ENCODE measurements at places on chromosomes 4 and X.

DNA sequence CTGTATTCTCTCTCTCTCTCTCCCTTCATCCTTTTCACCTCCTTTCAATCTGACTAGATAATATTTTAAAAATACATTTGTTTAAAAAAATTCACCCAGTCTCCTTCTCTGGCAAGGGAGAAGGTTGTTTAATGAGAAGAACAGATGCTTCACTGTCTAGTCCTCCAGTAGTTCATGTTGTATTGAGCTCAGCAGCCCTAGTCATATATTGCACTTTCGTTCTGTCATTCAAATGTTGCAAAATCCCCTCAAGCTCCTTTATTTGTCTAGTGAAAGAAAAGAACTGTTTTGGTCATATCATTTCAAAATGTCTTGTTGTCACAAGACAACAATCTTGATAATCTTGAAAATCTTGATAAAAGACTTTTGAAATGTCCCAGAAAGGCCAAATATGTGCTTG lies 248.0 kb downstream of the GALNTL6 start:
- DNase-seq: no peak

DNA sequence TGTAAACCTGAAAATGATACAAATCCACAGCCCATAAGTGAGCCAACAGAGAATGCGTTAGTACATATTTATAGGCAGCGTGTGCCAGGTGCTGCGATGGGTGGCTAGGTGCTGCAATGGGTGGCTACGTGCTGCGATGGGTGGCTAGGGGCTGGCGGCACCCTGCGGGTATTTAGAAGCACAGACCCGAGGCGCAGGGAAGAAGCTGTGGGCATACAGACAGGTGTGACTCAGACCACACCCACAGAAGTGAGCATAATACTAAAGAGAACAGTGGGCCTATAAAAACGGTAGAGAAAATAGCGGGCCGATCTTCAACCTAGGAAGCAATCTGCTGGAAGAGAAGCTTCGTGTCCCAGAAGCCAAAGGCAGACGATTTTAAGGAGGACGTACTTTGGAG lies 81.1 kb downstream of the FAT1 start:
- no peak for DNase-seq

DNA sequence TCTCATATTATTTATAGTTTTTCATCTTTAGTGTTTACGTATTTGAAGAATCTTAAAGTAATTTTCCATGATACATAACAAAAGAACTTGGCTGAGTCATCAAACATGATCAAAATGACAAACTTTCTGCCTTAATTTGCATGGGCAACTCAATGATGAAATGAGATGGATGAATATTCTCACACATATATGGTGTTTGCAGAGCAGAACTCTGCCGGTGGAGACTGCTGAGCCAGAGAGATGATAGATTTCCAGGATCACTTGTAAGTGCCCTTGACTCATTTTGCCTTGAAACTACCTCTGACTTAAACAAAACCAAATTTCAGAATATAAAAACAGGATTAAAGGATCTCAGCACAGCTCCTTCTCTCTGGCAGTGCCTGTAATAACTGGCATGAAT lies 38.2 kb downstream of the TRPC3 start:
- no peak for DNase-seq

GRCh38 chrX:150268839-150269355 lies 94.2 kb upstream of the MAMLD1 start:
- no peak for DNase-seq

DNA sequence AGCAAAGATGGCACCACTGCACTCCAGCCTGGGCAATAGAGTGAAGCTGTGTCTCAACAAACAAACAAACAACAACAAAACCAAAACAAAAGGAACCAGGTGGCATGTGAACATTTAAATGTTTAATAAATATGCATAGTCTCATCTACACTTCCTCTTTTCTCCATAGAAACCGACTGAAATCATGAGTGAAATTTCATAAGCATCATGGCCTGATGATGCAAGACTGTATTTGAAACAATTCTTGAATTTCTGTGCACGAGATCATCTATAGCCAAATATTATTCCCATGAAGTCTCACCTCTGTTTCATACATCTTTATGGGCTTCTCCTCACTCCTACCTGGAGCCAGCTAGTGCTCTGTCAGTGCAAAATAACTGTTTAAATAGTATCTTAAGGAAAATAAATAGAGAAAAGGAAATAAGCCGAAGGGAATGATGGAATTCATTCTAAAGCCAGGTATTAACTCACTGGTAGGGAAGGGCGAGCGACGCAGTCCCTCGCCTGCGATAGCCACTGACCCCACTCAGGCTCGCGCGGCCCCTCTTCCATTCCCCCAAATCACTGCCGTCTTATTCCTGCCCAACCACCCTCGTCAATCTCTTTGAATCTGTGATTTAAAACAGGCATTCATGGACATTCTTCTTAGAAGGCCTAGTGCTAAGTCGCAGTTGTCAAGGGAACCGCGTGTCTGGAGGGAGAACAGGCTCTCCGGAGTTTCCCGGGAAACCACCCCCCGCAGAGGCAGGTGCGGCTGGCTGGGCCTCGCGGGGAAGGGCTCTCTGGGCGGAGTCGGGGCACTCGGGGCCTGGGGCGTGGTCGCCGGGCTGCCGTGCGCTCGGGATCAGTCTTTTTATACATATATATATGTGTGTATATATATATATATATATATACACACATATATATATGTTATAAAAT lies 52.4 kb upstream of the TRIM2 start:
- peak; percentile 76 for DNase-seq

- no peak for DNase-seq
These were observed 240.5 kb upstream of the HS3ST1 start for GRCh38 chr4:11669156-11669555.

- DNase-seq: no peak
These were observed 31.6 kb downstream of the ETDC start for GRCh38 chrX:135340831-135341230.

DNA sequence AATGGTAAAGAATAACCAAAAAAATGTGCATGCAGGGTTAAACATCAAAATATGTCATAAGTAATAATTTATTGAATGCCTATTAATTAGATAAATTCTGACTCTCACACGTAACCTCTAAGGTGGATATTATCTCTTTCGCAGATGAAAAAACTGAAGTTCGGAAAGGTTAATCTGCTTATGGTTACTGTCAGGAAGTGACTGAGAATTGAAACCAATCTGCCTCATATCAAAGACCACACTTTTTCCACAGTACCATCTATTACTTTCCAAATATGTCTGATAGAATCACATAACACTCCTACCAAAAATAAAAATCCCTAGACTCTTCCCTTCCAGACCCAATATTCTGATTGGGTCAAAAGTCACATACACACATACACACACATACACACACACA lies 6.2 kb downstream of the CHIC2 start:
- no peak for DNase-seq

DNA sequence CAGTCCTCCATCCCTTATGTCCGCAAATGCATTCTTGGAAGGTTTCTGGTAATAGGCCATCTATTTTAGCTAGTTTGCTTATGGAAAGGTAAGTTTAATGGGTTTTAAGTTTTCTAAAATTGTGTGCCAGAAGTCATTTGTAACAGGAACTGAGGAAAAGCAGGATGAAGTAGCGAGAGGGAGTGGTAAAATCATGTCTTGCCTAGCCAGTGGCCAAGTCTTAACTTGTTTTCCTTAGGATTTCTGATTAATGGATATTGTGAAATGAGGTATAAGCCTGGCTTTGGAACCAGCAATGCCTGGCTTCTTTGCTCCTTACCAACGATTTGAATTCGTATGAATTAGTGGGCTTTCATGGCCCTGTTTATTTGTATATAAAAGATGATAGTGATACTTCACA lies 7.3 kb downstream of the SEC24B start:
- DNase-seq: no peak

Data from left renal pelvis (tissue), 4 donors.